Stimulated activated CD8-positive, alpha-beta memory T cell treated with anti-CD3 and anti-CD28 coated beads, Interleukin-15, amount 100 ng/mL, for 4 hours (primary cell): ENCODE measurements at places on chromosomes 16 and 17.

GRCh38 chr17:78103311-78103710 lies 25.2 kb downstream of the TMC6 start:
- DNase-seq = no peak

DNA sequence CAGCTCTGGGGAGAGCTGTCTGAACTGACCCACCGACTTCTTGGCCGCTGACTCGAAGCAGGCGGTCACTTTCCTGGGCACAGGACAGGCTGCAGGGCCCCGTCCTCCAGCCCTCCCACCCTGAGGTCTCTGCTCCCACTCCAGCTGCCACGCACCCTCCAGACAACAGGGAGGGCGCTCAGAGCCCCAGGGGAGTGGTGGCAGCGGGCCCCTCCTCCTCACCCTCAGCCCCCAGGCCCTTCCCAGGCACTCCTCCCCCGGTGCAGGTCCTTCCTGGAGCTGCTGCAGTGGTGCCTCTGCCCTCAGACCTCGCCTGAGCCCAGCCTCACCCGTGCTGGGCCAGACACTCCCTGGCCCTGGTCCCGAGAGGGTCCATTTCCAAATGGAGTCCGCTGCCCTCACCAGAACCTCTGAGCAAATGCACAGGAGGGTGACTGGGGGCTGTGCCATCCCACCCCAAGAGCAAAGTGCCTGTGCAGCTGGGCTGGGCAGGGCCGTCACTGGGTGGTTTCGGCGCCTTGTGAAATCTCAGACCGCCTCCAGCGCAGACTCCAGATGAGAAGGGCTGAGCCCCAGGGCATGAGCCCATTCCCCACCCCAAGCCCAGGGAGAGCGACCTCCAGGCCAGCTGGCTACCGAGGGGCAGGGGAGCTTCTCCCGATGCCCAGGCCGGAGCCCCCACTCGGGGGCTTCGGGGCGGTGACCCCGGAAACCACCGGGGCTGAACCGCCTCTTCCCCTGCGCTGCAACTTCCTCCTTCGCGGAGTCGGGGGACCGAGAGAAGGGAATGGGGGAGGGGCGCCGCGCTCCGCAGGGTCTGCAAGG lies 717 bp downstream of the CYBA start:
- DNase-seq = no peak

- DNase-seq = no peak
These were observed 26.3 kb upstream of the MGAT5B start for GRCh38 chr17:76841776-76842405.

- no peak for DNase-seq
These were observed 4.5 kb upstream of the TCAP start for GRCh38 chr17:39660397-39661385.

DNA sequence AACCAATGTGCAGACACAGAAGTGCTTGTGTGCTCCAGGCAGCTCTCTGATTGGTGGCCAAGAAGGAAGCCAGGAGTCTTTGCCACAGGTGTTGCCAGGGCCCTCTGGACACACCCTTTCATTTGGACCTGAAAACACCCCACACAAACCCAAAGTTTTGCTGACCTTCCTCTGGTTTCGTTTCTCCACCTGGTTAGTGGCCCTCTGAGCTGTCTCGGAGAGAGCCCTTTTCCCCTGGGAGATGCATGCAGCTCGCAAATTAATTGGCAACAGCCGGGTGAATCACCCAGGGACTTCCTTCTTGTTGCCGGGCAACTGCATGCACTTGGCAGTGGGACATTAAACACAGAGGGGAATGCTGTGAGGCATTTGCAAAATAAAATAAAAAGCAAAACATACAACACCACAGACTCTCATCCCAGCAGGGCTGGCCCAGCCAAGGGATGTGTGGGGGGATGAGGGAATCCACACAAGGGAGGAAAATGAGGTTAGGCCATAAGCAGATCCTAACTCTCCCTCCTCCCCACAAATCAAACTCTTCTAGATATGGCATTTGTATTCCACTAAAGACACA lies 286.6 kb downstream of the SOX9 start:
- DNase-seq = no peak

- DNase-seq = peak; percentile 38
These were observed 18.2 kb upstream of the ABR start for GRCh38 chr17:1197781-1198490.

DNA sequence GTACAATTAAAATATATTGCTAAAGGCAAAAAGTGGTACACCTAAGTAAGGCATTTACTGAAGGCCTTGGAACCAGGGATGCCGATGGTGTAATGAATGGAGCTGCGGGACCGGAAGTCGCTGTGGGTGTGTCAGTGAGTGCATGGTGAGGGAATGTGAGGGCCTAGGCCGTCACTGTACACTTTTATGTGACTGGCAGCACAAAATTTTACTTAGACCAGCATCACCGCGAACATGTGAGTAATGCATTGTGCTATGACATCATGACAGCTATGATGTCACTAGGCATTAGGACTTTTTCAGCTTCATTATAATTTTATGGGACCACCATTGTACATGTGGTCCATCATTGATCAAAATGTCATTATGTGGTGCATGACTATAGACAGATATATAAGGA lies 14.7 kb downstream of the ALOX15B start:
- no peak for DNase-seq

DNA sequence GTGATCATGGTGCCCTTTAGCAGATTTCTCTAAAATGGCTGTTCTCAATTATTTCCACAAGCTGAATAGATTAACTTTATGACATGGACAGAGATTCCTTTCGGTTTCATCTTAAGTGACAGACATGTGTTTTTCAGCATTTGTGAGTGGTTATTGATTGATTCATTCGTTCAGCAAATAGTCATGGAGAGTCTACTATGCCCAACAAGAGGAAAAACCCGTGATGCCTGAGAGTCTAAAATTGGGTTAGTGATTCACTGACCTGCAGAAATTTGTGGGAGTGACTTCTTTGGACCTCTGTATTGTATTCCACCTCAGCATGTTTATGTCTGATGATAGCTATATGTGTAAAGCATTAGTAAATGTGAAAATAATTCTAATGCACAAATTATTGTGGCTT lies 28.0 kb upstream of the DUSP14 start:
- no peak for DNase-seq

- no peak for DNase-seq
These were observed 65.3 kb downstream of the SLC39A11 start for GRCh38 chr17:73027130-73027741.
